ENCODE measurements at places on chromosomes 13 and 19.

DNA sequence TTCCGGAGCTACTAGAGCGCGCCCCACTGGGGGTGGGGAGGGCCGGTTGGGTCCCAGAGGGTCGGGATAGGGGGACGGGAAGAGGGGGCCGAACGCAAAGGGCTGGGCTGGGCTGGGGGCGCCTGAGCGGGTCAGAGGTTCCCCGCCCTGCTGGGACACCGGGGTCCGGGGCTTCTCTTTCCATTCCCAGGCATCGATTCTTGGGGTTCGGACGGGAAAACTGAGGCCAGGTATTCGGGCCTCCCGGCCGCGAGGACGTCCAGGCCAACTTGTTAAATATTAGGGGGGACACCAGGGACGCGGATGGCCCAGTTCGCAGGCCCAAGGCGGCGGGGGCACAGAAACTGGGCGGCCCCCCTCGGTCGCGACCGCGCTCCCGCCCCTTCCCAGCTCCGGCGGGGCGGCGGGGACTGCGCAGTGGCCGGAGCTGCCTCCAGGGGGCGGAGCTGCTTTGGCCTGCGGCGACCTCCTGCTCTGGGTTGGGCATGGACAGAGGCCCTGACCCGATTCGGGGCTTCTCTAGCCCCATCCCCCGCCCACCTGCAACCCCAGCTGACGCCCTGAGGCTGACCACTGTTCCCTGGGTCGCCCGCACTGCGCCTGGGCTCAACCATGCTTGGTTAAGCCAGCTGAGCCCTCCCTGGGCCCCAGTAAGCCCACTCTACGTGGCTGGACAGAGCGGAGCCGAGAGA lies 1.2 kb upstream of the KLF16 start:
- peak; percentile 66 for DNase-seq

GRCh38 chr13:106963151-106963550 lies 395.2 kb upstream of the ARGLU1 start:
- DNase-seq = no peak

DNA sequence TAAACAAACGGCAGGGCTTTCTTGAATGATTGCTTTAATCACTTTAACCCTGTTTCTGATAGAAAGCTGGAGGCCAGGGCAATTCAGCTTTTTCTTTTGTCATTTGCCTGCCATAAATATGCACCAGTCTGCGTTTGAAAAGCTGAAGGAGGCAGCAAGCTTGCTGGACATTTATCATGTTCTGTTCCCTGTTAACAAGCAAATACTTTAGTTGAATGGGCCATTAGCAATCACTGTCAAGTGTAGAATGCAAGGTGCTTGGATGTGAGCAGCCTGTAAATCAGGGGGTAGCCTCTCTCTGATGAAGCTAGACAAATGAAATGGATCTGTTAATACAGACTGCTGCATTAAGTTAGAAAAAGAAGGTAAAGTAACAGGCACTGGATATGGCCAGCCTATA lies 7.6 kb downstream of the EFNB2 start:
- DNase-seq = no peak

- DNase-seq = no peak
Measured at GRCh38 chr19:49328741-49329140, 3.8 kb upstream of the SLC6A16 start.

DNA sequence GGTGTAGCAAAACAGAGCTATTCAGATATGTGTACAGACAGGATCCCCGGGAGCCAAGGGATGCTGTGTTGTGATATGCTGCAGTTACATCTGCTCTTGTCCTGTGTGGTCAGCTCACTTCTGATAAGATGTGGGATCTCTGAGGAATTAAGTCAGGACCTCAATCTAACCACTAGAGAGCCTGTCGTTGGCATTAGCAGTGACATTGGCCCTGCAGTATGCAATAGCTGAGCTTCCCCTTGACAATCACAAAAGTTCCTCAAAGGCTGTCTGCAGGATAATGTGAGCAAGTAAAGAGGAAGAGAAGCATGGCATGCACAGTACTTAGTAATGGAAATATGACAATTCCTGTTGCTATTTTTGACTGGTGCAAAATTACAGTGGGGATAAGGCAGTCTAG lies 203.4 kb upstream of the MIR17HG start:
- DNase-seq = no peak

DNA sequence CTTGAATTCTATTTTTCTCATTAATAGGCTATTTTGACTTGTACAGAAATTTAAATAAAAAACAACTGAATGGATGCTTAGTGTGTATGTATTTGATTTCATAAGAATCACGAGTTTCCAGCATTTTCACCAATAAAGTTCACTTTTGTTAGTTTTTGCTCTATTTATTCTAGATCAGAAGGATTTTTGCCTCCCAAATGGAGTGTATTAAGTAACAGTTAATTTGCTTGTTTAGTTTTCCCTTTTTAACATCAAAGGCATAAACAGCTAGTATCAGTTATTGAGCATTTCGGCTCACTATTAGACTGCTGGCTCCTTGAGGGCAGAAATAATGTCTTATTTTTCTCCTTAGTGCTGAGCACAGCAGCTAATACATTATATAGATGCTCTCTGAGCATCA lies 414.1 kb downstream of the FGF9 start:
- DNase-seq = no peak

DNA sequence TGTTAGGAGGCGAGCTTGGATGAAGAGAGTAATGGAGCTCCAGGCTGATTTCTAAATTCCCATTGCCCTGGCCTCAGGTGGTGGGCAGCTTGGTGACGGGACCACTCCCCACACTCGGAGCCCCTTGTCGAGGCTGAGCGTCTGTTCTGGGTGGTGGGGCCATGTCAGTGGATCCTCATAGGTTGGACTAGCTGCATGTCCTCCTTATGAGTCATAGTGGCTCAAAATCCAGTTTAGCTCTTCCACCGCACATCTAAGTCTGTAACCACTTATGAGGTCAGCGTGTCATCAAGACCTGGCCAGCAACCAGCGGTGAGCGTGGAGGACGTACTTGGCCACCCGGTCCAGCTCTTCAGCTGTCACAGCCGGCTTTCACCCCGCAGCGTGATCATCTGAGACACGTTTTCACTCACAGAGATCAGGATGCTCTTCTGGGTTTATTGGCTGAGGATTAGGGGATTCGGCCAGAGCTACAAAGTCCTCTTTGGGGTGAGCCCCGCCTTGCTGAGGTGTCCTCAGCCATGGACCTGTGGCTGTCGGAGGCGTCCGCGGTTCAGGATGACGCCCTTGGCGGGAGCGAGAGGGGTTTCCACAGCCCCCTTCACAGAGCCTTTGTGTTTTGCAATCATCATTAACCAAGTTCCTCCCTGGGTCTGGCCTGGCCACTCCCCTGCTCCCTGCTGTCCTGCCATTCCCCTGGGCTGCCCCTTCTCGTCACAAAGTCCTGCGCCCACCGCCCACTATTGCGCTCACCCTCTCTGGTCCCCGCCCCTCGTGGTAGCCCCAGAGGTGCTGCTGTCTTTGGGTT lies 41.9 kb downstream of the ADPRHL1 start:
- DNase-seq = peak; percentile 84

DNA sequence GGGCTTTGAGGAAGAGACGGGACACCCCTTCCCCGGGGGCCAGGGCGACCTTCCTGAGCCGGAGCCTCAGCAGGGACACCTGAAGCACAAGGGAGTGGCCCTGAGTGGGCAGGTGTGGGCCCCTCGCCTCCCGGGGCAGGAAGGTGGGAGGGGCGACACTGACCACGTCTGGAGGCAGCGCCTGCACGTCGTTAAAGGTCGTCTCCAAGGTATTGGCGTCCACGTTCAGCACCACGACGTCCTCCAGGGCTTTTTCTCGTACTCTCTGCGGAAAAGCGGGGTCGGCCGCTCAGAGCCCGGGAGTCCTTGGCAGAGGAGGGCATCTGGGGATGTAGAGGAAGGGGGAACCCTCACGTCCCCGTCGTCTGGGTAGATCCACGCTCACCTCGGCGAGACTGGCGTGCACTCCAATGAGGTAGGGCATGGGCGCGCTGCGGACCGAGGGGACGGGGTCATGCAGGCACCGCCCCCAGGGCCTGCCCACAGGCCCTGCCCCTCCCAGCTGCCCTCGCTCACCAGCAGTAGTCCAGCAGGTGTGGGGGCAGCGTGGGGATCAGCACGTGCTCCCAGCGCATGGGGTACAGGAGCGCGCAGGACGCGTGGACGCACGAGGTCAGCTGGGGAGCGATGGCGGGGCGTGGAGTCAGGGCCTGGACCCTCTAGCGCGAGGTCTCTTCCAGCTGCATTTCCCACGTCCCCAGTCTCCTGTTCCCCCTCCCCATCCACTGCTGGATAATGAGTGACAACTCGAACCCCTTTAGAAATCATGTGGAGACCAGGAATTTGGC lies 6.1 kb downstream of the DENND1C start:
- DNase-seq = no peak

- peak; percentile 11 for DNase-seq
Measured at GRCh38 chr19:33214596-33214995, 11.1 kb downstream of the SLC7A10 start.

- DNase-seq = no peak
Measured at GRCh38 chr13:50355797-50356196, 340.6 kb downstream of the KCNRG start.

GRCh38 chr19:17323964-17324332 lies 10.7 kb downstream of the ANO8 start:
- DNase-seq = no peak

DNA sequence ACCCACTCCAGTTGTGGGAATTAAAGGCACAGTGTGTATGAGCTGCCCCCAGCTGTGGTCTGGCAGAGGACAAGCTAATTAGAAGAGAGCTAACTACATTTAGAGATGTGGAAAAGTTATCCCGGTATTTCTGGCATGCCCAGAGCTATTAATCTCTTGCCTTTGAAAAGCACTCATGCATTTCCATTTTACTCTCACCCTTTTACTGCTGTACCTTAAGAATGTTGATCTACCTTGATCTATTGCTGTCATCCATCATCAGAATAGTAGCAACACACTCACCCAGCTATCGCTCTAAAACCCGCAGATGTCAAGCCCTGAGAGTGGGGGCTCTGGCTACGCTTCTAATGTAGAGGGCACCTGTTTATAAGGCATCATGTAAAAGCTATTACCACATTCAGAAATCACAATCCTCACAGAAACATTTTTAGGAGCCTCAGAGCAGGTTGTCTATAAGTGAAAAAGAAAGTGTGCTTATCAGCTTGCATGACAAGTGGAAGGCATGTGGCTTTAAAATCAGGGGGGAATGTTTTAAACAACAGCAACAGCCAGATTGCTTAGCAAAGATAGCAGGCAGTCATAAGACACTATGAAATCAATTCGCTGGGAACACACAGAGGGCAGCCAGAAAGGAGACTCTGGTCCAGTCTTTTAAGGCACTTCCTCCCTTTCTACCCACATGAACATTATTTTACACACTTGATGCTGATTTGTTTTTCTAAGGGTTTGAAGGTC lies 224.2 kb upstream of the IRS2 start:
- peak; percentile 24 for DNase-seq

GRCh38 chr13:77492982-77493381 lies 42.5 kb upstream of the SCEL start:
- DNase-seq = peak; percentile 36

DNA sequence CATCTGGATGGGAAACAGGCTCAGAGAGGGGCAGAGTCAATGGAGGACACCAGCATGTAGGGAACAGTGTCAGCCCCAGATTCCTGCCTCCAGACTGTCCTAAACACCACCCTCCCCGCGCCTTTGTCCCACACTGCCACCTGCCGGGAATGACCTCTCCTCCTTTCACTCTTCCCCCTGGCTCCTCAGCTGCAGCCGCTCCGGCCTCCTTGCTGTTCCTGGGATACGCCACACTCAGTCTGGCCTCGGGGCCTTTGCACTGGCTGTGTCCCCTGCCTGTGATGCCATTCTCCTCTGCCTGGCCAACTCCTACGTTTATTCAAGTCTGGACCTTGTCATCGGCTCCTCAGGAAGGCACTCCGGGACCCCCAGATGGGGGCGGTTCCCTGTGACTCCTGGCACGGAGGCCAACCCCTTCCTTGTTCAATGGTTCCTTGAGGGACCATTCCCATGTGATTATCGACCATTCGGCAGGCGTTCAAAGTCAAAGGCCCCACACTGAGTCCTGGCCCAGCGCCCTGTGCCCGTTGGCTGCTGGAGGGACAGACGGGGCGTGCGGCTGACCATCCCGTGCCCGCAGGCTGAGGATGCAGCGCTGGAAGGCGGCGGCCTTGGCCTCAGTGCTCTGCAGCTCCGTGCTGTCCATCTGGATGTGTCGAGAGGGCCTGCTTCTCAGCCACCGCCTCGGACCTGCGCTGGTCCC lies 15.8 kb downstream of the FUT6 start:
- DNase-seq = no peak

GRCh38 chr13:90385781-90386489 lies 961.6 kb upstream of the MIR17HG start:
- no peak for DNase-seq

- DNase-seq = no peak
Measured at GRCh38 chr19:21454901-21455300, 50.5 kb upstream of the ZNF429 start.

DNA sequence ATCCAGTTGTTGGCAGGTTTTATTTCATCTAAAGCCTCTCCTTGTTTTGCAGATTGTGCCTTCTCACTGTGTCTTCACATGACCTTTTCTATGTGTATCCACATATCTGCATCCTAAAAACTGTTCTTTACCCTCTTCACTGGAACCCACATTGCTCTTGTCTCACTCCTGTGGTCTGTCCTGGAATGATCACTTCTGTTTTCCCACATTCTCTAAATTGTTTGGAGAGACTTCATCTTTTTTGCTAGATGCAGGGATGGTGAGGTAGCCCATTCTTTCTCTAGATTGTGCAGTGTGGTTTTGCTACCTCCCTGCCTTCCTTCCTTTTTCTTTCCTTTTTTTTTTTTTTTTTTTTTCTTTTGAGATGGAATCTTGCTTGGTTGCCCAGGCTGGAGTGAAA lies 608.6 kb upstream of the MIR17HG start:
- no peak for DNase-seq

- no peak for DNase-seq
Measured at GRCh38 chr19:5674714-5675113, 5.6 kb downstream of the MICOS13 start.

GRCh38 chr13:73146707-73147106 lies 87.9 kb downstream of the KLF5 start:
- no peak for DNase-seq

DNA sequence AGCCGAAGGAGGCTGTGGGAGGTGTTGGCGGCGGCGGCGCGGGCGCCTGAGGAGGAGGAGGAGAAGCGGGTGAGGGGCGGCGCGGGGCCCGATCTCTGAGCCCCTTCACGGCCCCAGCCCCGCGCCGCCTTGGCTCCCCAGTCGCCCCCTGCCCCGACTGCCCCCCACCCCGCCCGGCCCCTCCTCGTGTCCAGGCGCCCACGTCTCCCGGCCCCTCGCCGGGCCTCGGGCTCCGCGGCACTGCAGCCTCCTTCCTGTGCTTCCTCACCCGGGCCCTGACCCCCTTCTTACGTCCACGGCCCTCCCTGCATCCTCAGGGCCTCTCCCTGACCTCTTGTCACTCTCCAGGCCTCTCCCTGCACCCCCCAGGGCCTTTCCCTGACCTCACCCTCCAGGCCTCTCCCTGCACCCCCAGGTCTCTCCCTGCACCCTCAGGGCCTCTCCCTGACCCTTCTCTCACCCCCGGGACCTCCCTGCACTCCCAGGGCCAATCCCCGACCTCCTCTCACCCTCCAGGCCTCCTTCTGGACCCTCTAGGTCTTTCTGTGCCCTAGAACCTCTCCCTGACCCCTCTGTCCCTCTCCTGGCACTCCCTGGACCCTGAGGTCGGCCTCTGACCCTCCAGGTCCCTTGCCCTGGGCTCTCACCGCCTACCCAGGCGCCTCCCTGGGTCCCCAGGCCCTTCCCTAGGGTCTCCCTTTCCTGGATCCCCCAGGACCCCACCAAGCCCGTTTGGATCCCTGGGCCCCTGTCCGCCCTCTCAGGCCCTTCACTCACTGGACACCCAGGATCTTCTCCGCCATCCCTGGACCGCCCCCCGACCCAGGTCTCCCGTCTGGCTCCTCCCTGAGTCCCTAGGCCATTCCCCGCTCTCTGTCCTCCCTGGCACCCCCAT lies 460 bp downstream of the KMT5C start:
- DNase-seq = no peak

GRCh38 chr13:30725326-30726085 lies 9.8 kb upstream of the ALOX5AP start:
- no peak for DNase-seq

Data from ACHN (cell line).